Stomach (tissue), 19 donors: ENCODE measurements at places on chromosomes 7 and 10.
A peak's percentile ranks its signal among the peaks of the same experiment; 100 is the strongest.

- no peak for DNase-seq
Measured at GRCh38 chr7:153886506-153887441, 165.4 kb upstream of the DPP6 start.

DNA sequence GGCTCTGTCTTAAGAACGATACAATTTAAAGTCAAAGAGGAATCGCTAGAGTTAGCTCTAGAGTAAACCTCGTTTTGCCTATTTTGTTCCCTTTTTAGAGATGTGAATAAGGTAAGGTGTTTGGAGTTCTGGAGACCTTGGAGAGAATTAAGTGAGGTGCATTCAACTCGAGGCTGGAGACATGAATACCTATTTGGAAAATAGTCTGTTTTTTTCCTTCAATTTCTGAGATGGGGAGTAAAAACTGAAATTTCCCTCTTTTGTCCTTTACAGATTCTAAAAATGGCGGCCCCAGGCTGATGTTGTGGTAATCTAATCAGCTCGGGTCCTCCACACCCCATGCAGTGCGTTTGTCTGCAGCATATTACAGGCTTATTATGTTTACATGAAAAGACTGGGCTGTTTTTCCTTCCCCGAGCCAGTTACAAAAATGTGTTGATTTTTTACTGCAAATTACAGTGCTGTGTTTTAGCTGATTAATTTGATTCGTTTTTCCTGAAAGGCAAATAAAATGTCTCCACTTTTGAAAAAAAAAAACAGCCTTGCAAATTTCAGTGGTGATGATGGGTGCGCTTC lies 1.5 kb downstream of the KMT2E start:
- DNase-seq = peak; percentile 86

DNA sequence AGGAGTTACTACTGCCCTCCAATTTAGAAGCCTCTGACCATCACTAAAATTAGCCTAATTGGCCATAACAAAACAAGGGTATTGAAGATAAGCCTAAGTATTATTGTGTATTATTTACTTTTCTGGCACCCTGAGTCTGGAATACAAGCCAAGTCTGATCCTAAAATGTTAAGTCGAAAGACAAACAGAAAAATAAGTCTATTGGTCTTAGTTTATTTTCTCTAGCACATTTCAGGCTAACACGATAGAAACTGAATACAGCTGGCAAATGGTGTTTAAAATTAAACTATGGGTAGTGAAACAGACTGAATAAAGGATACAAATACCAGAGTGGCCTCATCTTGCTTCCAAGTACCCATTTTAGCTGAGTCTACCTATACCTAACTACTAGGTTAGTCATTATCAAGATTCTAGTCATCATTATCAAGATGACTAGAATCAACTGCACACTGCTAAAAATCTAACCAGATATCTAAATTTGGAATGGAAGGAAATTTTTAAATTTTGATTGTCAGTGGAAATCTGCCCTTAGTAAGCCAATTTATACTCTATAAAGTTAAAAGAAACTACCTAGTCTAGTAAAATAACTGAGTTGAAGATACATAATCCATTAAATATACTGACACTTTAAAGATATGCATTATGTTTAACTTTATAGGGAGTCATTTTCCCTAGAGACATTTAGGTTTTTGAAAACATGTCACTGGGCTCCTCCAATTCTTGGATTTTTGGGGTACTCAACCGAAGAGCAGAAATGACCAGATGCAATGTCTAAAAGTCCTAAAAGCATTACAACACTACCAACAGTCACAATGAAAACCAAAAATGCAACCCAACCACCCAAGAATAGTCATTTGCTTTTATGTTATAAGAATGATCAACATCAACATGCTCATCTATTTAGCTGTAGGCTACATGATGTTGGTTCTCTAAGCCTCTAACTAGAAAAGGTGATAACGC lies 80.9 kb downstream of the NT5C2 start:
- no peak for DNase-seq

GRCh38 chr7:34739651-34740300 lies 81.8 kb downstream of the NPSR1 start:
- DNase-seq = no peak

- DNase-seq = no peak
Measured at GRCh38 chr7:157482517-157483087, 145.8 kb downstream of the DNAJB6 start.

GRCh38 chr7:153524070-153524601 lies 528.1 kb upstream of the DPP6 start:
- peak; percentile 46 for DNase-seq

- DNase-seq = no peak
Measured at GRCh38 chr7:128799451-128799850, 7.7 kb downstream of the CCDC136 start.
